ENCODE measurements at places on chromosomes 11 and 22.

DNA sequence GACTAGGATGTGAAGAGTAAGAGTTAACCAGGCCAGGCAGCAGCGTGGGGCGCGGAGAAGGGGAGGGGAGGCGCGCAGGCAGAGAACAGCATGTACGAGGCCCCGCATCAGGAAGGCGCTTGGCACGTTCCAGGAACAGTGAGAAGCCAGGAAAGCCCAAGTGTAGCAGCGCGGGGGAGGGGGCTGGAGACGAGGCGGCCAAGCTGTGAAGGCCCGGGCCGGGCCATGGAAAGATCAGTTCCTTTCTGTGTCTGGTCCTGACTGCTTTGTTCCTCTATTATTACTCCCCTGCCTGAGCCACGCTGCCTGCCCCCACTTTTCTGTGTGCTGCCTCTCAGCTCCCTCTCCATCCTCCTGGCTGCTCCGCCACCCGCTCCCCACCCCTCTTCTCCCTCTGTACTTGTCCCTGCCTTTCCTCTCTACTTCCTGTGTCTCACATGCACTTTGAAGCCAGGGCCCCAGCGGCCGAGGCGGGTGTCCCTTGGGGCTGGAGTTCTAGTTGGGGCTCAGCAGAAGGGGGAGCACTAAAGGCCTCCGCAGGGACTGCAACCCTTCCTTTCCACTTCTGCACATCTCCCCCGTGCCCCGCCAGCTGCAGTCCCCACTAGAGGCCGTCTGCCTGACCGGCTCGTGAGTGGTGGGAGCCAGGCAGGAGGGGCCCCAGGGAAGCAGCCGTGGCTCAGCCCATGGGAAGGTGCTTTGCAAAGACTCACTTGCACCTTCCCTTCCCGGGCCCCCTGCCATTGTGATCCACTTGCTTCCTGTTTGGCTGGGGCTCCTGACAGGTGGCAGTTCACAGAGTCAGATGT is 63.7 kb downstream of the PRDM11 start:
- DNase-seq: no peak

DNA sequence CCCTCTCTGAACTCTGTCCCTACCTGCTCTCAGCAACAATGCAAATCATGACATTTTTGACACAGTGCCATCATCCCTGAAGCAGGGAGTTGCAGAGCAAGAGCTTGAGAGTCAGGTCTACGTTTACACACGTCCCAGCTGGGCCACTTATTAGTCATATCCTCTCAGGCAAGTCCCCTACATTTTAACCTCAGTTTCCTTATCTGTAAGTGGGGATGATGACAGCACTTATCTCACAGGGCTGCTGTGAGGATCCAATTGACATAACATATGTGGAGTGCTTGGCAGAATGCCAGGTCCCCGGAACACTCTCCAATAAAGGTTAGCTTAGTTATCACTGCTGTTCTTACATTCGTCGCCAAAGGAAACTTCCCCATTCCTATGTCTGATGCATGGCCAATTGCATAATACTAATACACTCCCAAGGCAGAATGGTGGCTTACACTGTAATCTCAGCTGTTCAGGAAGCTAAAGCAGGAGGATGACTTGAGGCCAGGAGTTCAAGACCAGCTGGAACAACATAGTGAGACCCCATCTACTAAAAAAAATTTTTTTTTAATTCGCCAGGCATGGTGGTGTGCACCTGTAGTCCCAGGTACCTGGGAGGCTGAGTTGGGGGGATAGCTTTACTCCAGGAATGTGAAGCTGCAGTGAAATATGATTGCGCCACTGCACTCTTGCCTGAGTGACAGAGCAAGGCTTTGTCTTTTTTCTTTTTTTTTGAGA is 16.6 kb downstream of the ASCC2 start:
- no peak for DNase-seq

- DNase-seq: no peak
Observed at GRCh38 chr22:40203572-40203971, 25.8 kb downstream of the TNRC6B start.

DNA sequence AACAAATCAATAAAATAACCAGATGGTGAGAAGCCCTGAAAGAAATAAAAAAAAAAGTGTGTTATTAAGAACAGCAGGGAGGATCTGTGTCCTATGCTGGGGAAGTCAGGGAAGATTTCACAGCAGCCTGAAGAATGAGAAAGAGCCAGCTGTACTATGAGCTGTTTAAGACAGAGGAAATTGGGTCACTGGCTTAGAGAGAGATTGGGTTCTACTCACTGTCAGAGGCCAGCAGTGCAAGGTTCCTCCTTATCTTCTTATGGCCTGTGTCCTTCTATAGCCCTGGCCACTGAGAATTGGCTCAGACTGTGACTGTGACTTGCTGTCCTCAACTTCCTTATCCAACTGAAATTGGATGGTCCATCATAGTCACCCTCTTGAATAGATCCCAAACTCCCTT is 54.8 kb upstream of the FDX1 start:
- no peak for DNase-seq

- DNase-seq: no peak
Observed at GRCh38 chr11:8038811-8039529, 42.0 kb upstream of the TUB start.

DNA sequence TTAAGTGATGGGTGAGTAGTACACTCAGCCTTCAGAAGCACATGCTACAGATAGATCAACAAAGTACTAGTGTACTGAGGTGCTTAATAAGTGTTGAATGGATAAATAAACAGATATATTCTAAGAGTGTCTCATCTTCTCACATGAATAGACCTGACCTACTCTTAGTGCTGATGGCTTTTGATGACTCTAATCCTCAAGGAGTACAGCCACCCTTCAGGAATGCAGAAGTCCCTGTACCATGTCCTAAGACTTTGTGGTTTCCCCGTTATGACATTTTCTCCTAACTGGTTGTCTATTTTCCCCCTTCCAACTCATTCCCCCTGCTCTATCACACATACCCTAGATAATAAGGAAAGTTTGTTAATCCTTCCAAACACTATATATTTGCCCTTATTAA is 61.6 kb downstream of the C11orf65 start:
- no peak for DNase-seq

DNA sequence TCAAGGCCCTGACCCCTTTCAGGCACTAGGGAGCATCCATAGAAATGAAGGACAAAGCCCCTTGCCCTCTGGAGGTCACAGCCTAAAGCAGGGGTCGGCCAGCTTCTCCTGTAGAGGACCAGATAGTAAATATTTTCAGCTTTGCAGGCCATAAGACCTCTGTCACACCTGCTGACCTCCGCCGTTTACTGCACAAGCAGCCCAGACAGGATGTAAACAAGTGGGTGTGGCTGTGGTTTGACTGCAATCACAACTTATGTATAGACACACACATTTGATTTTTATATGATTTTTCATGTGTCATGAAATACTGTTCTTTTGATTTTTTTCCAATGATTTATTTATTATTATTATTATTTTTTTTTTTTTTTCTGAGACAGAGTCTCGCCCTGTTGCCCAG is 34.3 kb downstream of the KIAA1671 start:
- no peak for DNase-seq

DNA sequence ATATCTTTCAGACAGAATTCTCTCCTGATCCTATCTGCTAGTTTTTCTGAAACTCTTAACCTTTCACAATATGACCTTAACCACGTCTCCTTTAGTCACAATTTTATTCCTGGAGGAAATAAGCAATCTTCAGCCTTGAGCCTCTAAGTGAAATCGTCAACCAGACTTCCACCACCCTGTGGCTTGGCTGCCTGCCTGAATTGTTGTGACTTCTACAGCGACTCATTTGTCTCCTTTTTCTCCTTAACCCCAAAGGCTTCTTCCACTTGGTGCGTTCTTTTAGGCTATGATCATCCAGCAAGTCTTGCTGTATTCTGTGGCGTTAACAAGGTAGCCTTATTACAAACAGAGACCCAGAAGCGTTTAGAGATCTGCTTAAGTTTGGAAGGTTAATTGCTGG is 535.1 kb upstream of the ARHGAP42 start:
- DNase-seq: no peak

DNA sequence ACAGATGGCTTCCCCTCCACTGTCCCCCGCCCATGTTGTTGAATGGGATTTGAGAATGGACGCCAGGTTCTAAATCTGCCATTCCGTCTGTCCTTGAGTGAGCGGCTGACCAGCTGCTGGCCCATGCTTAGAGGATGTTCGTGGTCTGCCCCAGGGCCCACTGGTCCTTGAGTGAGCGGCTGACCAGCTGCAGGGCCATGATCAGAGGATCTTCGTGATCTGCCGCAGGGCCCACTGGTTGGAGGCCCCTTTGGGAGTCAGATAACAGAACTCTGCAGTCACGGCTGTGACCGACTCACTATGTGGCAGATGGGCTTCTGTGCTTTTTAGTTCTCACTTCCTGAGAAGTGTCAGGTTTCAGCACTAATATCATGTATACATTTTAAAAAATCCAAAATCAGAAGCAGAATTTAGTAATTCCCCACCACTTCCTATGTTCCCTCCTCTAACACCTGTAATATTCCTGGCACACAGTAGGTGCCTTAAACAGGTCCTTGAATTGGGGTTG is 54.1 kb downstream of the MICAL3 start:
- no peak for DNase-seq

- no peak for DNase-seq
Observed at GRCh38 chr11:48036011-48036410, 55.7 kb downstream of the PTPRJ start.

GRCh38 chr22:36303874-36304273 is 50.9 kb downstream of the APOL1 start:
- DNase-seq: no peak

GRCh38 chr11:15972838-15973237 is 383.5 kb downstream of the SOX6 start:
- DNase-seq: no peak

DNA sequence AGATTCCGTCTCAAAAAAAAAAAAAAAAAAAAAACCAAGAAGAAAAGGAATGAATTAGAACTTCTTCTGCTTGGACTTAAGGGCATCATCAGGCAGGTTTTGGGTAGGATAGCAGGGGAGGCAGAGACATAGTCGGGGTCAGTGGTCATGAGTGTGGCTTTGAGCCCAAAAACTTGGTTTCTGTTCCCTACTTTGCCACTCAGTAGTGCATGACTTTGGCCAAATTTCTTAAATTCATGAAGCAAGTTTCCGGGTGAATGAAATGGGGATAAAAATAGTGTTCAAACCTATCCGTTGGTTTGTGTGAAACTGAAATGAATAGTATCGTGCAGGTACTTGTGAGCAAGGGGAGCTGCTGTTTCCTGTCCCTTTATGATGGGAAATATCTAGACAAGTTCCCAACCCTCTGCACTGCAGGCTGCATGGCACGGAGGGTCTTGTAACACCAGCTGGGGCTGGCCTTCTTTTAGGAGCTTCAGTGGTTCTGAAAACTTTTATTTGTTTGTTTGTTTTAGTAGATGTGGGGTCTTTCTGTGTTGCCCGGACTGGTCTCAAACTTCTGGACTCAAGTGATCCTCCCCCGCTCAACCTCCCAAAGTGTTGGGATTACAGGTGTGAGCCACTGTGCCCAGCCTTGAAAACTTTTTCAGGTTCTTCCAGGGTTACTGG is 18.4 kb downstream of the NEAT1 start:
- DNase-seq: no peak

DNA sequence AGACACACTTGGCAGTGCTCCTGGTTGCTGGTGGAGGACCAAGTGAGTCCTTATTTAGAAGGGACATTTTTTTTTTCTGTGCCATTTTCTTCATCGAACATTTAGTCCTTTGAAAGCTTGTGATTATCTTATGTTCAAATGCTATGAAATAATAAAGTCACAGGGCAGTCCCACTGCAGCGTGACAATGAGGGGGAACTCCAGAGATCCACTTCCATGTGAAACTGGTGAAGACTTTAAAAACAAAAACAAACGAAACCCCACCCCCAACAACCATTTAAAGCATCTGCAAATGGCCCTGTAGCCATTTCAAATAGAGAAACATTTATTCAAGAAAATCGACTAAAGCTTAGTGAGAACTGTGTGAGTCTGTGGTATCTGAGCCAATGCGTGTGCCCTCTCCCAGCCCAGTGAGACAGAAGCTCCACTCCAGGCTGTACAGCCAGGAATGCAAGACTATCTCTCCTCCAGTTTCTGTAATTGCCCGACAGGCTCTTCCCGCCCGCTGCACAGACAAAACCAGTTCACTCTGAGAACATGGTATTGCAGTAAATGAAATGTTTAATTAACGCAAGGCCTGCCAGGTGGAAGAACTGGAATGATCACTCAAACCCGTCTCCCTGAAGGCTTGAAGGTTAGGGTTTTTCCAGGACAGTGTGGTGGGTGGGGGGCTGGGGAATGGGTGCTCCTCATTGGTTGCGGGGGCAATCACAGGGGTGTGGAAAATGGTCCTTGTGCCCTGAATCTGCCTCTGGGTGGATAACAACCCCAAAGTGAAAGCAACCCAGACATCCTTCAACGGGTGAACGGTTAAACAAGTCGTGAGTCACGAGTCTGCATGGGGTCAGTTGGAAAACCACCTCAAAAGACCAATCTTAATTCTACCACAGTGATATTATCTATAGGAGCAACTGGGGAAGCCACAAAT is 8.4 kb downstream of the KRTAP5-6 start:
- no peak for DNase-seq

GRCh38 chr11:62472063-62472884 is 53.4 kb downstream of the SCGB1A1 start:
- DNase-seq: no peak

DNA sequence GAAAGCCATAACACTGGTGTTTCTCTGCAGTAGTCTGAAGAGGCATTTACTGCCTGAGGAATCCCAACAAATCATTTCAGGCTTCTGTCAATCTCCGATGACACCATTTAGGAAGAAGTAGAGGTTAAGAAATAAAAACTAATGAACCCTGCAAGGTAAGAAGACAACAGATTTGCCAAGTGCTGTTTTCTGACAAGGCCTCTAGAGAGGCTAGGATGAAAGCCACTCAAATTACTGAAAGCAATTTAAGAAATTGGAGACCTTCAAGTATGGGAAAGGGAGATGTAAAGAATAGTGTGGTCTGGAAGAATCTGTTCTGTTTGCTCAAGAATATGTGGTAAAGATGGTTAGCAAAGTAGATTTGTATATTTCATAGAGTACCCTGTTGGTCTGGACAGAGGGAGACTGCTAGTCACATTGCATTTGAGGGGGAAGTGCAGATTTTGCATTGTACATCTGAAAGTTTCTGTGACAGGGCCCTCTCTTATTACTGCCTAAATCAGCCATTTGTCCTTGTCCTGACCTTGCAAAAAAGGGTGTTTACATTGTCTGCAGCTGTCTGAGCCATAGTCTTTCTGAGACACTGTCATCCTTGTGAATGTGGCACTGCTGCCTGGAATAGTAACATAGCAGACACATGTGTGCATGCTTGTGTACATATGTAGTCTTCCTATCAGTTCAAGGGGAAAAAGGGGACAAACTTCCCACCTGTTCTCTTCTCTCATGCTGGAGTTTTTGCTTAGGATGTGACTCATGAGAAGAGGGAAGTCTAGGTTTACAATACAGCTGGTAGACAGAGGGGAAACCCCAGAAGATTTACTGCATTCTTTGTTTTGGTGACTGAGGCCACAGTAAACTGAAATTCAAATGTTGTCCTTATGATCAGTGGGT is 640.2 kb upstream of the KIRREL3 start:
- no peak for DNase-seq

DNA sequence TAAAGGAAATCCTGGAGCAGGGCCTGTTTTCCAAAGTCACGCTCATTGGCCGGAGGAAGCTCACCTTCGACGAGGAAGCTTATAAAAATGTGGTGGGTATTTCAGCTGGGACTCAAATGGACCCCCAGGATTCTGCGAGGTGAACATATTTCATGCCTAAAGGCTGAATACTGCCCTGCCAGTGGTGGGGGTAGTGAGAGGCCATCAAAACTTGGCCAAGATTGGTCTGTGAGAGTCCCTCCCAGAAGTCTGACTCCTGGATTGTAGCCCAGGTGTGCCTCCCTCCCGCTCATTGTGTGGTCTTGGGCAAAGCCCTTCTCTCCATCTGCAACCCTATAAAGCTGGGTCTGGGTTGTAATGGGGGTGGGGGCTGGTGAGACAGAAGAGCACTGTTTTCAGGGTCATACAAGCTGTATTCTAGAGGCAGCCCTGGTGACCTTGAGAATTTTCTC is 853 bp downstream of the HTATIP2 start:
- DNase-seq: no peak

All from stimulated activated CD4-positive, alpha-beta T cell treated with anti-CD3 and anti-CD28 coated beads, TNF-alpha, amount 100 ng/mL, for 24 hours (primary cell).